ENCODE measurements at places on chromosomes 1 and 21.

GRCh38 chr1:8520483-8520966 lies 202.6 kb downstream of the SLC45A1 start:
- DNase-seq, result no peak

- DNase-seq, result peak; percentile 67
Measured at GRCh38 chr1:119743776-119744597, 24.7 kb downstream of the HMGCS2 start.

- no peak for DNase-seq
Measured at GRCh38 chr1:225861834-225862580, 20.2 kb downstream of the TMEM63A start.

DNA sequence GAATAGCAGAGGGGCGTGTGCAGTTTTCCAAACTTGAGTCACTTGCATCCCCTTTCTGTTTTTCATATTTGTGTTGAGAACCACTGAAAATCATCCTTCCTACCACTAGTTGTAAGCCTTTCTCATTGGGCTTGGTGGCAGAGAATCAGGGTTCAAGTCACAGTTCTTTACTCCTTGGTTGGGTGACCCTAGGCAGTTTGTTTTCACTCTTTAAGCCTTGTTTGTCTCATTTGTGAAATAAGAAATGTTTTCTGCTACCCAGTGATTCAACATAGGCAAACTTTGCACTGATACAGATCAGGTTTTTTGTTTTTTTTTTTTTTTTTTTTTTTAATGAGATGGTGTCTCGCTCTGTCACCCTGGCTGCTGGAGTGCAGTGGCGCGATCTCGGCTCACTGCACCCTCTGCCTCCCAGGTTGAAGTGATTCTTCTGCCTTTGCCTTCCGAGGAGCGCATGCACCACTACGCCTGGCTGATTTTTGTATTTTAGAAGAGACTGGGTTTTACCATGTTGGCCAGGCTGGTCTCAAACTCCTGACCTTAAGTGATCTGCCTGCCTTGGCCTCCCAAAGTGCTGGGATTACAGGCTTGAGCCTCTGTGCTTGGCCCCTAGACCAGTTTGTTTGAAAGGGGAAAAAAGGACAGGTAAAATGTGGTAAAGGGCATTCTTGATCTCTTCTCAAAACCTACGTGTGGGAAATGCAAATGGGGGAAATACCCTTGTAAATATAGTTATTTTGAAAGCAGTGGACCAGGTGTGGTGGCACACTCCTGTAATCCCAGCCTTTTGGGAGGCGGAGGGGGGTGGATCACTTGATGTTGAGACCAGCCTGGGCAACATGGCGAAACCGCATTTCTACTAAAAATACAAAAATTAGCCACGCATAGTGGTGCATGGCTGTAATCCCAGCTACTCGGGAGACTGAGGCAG lies 3.2 kb downstream of the CLIC4 start:
- no peak for DNase-seq

DNA sequence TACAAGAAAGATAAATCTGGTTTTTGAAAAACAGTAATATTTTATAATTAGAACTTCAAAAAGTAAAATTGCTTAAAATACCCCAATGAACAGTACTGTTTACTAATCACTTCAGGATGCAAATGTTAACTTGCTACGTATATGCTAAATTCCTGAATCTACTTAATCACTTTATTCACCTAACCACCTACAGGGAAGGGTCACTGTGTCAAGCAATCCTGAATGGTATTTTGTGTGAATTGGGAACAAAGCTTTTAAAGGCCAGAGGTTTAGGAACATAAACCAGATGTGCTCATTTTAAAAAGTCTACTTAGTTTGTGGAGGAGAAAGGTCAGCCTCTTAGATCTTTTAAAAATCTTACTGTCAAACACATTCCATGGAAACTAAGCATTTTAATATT lies 1143.0 kb upstream of the ADGRL2 start:
- no peak for DNase-seq

DNA sequence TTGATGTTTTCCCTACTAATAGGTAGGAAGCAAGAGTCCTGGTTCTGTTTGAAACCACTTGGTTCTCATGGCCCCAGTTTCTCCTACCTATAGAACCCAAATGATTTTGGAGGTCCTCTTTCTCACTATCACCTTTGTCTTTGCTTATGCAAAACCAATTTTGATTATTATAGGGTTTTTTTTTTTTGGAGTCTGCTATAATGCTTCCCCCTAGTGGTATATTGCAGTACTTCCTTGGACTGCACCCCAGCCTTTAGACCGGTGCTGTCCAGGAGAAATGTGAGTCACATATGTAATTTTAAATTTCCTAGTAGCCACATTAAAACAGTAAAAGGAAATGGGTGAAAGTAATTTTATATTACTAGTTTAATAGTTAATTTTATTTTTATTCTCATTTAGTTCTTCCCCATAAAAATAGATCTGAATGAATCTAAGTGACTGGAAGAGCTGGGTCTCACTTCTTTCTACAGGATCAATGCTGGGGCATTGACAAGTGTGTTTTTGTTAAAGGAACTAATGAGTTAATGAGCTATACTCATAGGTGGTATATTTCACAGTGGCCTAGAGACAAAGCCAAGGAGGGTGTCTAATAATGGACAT lies 10.6 kb downstream of the FCMR start:
- DNase-seq, result no peak

- DNase-seq, result no peak
Measured at GRCh38 chr1:80919426-80919825, 881.3 kb upstream of the ADGRL2 start.

- DNase-seq, result no peak
Measured at GRCh38 chr1:146032631-146033219, 11.2 kb upstream of the HJV start.

- no peak for DNase-seq
Measured at GRCh38 chr1:175750366-175751071, 7.1 kb upstream of the TNR start.

DNA sequence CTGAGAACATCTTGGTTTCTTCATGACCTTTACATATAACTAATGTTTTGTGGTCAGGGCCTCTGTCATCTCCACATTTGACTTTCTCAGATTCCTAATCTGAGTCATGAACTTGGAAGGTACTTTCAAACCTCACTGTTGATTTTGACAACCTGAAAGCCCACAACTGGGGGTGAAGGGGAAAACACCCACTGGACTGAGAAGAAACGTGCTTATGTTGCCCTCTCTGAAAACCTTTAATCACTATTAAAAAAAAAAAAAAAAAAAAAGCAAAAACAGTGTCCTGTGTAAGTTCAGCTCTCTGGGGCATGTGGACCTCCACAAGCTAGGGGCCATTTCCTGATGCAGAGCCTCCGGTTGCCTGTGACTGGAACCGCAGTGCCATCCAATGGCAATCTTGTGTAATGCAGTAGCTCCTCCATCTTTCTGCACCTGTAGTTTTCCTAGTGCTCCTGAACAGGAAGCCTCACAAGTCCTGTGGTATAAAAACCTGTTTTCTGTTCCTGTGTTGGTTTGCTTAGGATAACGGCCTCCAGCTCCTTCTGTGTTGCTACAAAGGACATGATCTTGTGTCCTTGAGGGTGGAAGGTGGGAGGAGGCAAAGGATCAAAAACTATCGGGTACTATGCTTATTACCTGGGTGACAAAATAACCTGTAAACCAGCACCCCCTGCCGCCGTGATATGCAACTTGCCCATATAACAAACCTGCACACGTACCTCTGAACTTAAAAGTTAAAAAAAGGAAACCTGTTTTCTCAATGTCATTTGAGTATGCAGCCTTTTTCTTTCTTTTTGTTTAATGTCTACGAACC lies 124.5 kb downstream of the ZNF648 start:
- DNase-seq, result peak; percentile 52

GRCh38 chr1:41777695-41778094 lies 141.0 kb downstream of the HIVEP3 start:
- DNase-seq, result no peak

- DNase-seq, result no peak
Measured at GRCh38 chr1:184590163-184590750, 164.4 kb downstream of the EDEM3 start.

DNA sequence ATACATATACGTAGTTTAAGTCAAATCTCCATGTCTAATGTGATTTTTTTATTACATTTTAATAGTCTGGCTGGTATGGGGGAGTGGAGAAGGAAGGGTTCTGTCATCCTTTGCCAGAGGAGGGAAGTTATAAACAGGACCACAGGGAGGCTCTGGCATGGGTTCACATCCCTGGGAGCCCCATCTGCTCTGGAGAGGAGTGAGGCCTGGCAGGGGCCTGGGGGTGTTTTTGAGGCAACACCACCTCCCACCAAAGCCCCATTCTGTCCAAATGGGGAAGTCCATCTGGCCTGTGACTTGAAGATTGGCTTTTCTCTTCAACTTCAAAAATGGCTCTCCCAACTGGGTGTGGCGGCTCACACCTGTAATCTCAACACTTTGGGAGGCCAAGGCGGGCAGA lies 15.8 kb downstream of the DISP3 start:
- DNase-seq, result no peak

GRCh38 chr1:21340230-21340945 lies 50.1 kb upstream of the ECE1 start:
- no peak for DNase-seq

DNA sequence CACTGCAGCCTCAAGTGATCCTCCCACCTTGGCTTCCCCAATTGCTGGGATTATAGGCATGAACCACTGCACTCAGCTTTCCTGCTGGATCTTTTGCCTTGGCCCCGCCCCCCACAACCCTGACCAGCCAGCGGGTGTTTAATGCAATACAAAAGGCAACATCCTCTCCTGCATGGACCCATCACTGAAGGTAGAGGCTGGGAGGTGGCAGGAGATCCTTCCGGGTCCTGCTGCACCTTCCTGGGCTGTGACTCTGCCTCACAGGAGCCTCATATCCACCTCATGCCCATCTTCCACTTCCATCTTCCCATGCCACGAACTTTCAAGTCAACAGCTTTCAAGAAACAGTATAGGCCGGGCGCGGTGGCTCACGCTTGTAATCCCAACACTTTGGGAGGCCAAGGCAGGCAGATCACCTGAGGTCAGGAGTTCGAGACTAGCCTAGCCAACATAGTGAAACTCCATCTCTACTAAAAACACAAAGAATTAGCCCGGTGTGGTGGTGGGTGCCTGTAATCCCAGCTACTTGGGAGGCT lies 11.7 kb upstream of the WNT9A start:
- DNase-seq, result no peak
